ENCODE measurements at places on chromosomes 5 and 9.

DNA sequence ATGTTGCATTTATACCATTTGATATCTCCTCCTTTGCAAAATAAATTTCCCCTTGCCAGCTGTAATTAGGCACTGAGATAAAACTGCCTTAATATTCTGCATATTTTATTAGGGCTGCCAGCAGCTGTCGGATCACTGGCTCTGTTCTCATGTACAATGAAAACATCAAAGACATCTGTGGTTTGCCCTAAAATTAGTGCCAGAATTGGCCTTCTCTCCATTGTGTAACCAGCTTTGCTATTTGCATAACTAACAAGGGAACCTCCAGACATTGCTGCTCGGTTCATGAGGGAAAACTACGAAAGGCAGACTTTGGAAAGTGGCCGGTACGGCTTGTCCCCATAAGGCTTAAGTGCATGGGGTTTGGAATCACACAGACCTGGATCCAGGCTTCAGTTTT is 45.5 kb upstream of the KIF2A start:
- no peak for DNase-seq

GRCh38 chr9:126615791-126616447 is 2.2 kb downstream of the LMX1B start:
- DNase-seq, result no peak

- no peak for DNase-seq
Observed at GRCh38 chr5:117800261-117800660, 1188.1 kb downstream of the DTWD2 start.

GRCh38 chr5:124889486-124889825 is 143.0 kb upstream of the ZNF608 start:
- no peak for DNase-seq

DNA sequence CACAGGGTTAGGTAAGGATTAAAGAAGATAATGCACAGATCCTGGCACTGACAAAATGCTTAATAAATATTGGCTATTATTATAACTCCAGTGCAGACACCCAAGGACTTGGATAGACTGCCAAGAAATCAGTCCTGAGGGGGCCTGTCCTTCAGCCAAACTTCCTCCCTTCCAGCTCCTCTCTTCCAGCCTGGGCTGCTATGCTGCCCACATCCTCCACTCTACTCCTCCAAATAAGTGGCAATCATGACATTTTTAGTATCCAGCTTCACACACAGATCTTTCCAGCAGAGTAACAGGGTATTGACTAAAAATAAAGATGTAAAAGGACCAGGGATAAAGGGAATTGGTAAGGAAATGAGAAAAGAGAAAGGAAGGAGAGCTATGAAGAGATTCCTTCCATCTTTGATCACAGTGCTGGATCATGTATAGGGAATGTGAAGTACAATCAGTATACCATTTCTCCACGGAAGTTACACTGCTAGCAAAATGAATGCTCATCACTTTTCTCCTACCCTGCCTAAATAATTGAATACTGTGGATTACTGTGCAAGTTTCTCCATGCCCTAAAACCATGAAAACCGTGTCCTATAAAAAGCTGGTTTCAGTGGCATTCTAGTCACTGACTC is 136.0 kb upstream of the OSMR start:
- DNase-seq, result no peak

GRCh38 chr5:124025306-124025845 is 513.4 kb downstream of the CSNK1G3 start:
- no peak for DNase-seq

- DNase-seq, result no peak
Observed at GRCh38 chr9:71662082-71662481, 106.2 kb downstream of the CEMIP2 start.

DNA sequence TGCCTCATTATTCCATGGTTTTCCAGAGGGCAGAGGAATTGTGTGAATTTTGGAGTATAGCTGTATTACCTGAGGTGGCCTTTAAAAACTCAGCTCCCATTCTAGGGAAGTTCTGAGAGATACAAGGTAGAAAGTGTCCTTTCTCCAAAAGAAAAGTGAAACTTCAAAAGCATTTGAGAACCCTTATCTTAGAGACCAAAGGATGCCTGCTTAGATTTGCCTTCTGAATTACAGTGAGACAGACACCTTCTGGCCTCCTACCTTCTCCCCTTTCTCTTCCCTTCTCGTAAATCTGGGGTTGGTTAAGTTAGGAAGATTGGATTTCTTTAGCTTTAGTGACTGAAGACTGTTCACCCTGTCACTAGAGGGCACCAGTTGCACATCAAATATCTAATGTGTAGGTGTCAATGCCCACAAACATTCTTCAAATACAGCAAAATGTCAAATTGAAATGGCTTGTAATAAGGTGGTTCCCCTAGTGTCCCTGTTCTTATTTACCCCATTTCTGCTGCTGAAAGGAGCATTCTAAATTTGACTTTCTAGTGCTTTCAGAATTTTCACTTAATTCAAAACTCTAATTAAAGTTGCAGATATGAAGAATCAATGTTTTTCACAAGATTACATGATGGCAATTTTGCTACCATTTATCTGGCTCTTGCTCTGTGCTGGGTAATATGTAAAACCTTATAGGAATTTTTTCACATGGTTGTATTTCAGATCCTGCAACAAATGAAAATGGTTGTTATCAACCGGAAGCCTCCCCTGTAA is 46.7 kb downstream of the PRRC1 start:
- DNase-seq, result peak; percentile 70

DNA sequence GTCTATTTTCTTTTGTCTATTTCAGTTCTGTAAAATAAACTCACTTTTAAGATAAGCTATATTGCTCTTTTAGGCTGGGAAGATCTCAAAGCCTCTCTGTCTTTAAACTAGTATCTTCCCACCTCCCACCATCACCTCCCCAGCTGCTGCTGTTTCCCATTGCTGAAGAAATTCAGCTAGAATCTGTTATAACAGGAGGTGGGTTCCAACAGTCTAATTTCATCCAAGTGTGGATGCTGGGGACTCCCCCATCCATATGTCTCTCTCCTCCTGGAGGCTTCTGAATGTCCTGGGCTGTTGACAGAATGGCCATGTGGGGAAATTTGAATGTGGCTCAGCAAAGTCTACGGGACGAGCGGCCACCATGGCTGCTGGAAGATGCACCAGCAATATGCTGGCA is 301.0 kb downstream of the RASEF start:
- no peak for DNase-seq

DNA sequence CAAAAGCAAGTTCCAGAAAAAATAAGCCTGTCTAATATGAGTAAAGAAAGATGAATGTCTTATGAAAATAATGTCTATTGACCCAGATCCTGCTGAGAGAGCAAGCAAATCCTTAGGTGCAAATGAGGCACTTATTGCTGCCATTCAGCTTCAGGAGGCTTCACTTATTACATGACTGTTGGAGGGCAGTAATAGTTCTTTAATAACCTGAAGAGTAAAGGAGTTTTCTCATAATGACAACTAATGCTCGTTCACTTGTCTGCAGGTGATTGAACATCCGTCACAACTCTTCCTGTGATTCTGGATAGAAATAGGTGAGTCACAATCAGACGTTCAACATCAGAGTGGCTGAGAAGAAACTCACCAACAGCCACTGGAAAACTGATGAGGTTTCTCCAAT is 58.3 kb downstream of the SPOCK1 start:
- no peak for DNase-seq

DNA sequence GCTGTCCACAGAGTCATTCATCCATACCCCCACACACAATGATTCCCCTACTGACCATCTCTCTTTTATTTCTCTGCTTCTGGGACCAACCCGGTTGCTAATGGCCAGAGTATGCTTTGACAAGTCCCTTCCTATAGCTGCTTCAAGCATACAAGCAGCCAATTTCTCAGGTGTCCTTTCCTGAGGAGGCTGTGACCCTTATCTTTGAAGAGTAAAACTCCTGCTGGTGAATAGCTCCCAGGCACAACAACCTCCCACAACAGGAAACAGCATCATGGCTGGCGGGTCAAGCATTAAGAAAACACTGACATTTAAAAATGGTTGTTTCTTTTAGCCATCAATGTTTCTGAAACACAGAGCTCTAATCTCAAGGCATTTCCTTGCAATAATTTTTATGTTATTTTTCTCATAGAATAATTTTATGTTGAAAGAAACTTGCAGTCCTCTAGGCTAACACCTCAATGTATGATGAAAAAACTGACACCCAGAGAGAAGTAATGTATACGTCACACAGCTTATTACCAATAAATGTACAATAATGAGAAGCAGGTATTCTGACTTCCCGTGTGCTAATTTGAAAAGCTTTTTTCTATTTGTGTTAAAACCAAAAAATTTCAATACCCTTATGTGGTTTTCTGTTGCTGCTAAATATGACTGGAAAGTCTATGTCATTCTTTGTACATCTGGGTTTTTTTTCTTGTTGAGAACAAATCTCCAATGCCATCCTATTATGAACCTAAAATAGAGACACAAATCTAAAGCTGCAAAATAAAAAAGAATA is 7.5 kb upstream of the PAM start:
- no peak for DNase-seq

- no peak for DNase-seq
Observed at GRCh38 chr5:59436364-59437148, 457.0 kb downstream of the PDE4D start.

GRCh38 chr5:93582677-93583438 is at the start of gene NR2F1:
Gene NR2F1, plus strand, starts transcription at chr5:93583222. Its CDS starts 1,802 bp downstream, at chr5:93585024.
- DNase-seq, result peak; percentile 100

DNA sequence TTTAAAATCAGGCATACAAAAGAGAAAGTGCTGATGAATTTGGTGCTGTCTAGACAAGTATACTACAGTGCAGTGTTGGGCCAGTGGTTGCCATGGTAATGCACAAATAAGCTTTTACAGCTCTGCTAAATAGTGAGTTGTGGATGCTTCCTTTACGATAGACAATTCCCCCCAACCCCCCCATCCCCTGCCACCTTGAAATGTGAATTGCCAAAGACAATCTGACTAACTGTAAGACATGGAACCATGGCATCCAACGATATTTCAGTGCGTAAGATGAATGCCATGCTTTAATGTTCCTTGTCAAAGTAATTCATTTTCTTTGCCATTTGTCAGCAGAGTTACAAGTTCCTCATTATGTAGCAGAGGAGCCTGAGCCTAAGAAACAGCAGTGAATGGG is 91.5 kb upstream of the NREP start:
- no peak for DNase-seq

GRCh38 chr5:139271201-139272027 is 22.1 kb upstream of the MATR3 start:
- DNase-seq, result peak; percentile 35

DNA sequence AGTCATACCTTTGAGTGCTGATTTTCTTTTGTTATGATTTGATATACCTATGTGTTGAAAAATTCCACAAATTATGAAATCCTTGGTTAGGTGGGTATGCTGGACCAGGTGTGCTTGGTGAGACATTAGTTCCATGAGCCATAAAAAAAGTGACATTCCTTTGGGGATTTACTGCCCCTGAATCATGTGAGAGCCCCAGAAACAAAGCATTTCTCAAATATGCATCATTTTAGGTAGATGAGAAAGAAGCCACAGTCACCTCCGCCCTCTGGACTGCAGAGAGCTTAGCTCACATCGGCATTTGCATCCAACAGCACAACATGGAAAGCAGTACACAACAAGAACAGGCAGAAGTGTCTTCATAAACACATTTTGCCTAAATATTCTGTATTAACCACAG is 55.3 kb downstream of the DAP start:
- DNase-seq, result no peak

GRCh38 chr5:52856564-52856963 is 68.8 kb downstream of the ITGA1 start:
- DNase-seq, result no peak

- no peak for DNase-seq
Observed at GRCh38 chr5:98463676-98464075, 309.8 kb upstream of the RGMB start.

GRCh38 chr9:115000217-115000639 is 69.8 kb upstream of the TNFSF8 start:
- no peak for DNase-seq

GRCh38 chr9:125391704-125392103 is 130.1 kb downstream of the GAPVD1 start:
- no peak for DNase-seq

GRCh38 chr9:21690561-21690960 is 111.9 kb upstream of the MTAP start:
- DNase-seq, result no peak

DNA sequence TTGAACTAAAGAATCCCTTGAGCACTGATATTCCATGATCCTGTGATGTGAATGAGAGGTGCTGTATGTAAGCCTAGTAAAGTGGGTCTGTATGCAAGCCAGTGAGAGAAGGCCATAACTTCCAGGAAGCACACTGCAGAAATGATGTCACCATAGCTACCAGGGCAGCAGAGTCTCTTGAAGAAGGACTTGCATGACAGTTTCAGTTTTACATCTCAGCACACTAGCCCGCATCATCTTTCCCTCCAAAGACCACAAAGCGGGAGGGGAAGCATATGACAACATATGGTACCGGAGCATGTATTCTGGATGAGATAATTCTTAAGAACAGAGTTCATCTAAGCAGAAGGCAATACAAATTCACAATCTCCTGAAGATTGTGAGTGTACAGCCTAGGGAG is 37.6 kb upstream of the MAST4 start:
- DNase-seq, result no peak

- DNase-seq, result no peak
Observed at GRCh38 chr5:74124826-74125225, 498.8 kb downstream of the ARHGEF28 start.

- DNase-seq, result no peak
Observed at GRCh38 chr5:177982072-177982727, 13.8 kb downstream of the PROP1 start.

DNA sequence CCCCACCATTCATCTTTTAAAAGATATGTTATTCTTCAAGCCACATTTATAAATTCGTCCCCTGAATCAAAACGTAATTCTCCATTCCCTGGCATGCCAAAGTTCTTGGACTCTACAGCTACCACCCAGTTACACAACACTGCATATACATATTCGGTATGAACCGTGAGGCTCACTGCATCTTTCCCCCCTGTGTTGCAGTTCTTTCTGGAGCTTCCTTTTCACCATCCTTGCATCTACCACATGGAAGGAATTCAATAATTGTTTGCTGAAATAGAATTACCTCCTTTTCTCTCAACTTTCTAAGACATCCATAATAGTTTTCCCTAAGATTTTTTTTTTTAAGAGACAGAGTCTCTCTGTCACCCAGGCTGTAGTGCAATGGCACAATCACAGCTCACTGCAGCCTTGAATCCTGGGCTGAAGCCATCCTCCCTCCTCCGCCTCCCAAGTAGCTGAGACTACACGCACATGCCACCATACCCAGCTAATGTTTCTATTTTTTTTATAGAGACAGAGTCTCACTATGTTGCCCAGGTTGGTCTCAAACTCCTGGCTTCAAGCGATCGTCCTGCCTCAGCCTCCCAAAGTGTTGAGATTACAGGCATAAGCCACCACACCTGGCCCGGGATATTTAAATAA is 3.3 kb downstream of the LPAR1 start:
- no peak for DNase-seq

DNA sequence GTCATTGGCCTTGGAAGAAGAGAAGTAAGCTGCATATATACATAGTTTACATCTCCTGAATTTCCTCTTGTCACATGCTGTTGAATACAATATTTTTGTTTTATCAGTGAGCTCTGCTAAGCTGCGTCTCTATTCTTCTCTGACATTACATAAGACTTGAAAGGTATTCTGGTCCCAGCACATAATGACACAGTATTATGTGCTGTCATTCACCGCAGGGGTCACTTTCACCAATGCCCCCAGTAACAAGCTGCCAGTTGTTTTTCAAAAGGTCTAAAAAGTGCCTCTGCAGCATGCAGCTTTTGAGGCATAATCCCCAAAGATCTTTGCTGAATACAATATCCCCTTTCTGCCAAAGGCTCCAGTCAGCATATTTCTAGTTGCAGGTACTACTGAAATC is 349.0 kb upstream of the FAM174A start:
- no peak for DNase-seq
